ENCODE measurements at places on chromosomes 12 and 14. TPM values are rescaled to one million over a fixed set of nuclear protein-coding genes. Genes with fewer than 3 reads are reported as not detected.

GRCh38 chr12:48980389-48980952 lies 2.3 kb downstream of the WNT1 start:
- DNase-seq = peak; percentile 60

- no peak for DNase-seq
These were observed 93.9 kb downstream of the DACT1 start for GRCh38 chr14:58731465-58732293.

DNA sequence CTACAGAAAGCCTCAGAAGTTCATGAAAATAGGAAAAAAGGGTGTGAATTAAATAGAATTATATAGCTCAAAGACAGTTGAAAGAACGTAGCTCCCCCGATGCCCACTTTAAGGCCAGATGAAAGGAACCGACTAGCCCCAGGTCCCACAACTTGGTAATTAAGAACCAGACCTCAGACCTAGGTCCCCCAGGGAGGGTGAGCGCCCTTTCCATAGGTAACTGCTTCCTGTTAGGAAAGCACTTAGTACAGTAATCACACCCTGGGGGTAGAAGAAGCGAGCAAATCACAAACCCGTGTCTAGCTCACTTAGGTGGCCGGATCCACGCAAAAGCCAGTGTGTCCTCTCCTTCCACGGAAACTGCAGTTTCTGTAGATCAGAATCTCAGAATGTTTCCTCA lies 77.1 kb downstream of the PLXNC1 start:
- no peak for DNase-seq

DNA sequence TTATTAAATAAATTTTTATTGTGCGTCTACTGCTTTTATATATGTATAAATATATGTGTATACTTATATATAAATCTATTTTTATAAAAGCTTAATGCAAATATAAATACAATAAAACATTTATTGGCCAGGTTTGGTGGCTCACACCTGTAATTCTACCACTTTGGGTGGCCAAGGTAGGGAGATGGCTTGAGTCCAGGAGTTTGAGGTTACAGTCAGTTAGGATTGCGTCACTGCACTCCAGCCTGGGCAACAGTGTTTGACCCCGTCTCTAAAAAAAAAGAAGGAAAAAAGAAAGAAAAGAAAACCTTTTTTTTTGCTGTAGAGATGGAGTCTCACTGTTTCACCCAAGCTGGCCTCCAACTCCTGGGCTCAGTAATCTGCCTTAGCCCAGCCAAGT lies 20.9 kb downstream of the ACTR6 start:
- DNase-seq = no peak

DNA sequence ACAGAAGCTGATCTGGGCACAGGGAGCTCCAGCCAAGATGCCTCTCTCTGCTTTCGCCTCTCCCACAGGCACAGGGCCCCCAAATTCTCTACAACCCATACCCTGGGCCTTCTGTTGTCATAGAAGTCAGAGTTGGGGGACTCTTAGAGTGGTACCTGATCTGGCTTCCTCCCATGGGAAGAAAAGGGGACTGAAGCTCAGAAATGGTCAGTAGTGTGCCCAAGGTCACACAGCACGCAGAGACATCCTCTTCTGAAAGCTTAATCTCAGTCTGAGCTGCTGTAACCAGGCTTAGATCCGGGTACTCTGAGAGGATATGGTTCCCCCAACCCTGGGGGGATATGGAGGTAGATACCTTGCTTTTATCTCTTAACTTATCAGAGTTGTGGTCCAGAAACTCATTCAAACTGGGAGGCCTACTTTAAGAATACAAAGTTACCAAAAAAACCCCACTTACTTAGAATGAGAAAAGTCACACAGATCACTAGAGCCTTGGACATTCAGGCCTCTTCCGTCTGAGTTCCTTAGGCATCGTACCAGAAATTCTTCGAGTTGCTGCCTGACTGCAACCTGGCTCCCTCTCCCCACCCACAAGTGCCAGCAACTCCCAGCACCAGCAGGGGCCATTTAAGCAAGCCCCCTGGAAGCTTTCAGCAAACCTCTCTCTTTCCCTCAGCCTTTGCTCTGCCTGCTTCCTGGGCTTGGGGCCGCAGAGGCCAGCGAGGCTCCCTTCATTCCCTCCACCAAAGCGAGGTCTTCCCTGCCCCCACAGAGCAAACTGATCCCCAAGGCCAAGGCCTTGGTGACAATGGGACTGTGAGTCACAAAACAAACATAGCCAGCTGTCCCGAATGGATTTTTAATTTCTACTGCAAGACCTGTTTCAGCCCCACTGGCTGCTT lies 13.9 kb downstream of the KRT7 start:
- DNase-seq = no peak

GRCh38 chr12:42992826-42993225 lies 403.3 kb upstream of the PRICKLE1 start:
- DNase-seq = no peak

- DNase-seq = no peak
These were observed 588 bp downstream of the PIK3C2G start for GRCh38 chr12:18261906-18262305.

DNA sequence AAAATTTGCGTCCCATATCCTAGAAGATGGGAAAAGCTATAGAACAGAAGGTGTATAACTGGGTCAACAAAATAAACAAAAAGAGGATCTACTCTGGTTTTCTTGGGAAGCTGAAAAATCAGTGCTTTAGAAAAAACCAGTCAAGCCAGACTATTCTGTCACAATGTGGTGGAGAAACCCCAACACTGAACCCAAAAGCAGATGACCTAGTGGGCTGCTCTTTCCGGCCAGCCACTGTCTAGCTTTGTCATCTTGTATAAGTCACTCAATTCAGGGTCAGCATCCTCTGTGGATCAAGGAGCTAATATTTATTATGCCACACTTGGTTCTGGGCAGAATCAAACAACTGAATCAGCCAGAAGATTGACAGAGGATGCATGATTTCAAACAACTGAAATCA lies 26.6 kb upstream of the TMCC3 start:
- no peak for DNase-seq

DNA sequence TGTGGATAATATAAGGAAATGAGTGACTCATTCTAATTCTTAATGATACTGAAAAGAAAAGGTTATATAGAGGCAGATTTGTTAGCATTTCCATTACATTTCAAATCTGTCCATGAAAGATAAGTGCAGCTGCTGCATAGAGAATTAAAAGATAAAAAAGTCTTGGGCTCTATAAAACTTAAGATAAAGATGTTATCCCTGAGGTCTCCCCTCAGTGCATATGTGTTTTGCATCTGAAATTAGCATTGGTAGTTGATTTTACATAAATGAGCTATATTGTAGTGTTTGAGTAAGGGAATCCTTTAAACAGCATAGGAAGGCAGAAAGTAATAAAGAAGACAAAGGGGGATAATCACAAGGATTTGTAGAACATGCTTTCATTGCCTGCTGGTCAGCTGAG lies 206.2 kb downstream of the FSCB start:
- no peak for DNase-seq

- no peak for DNase-seq
These were observed 9.2 kb downstream of the SERPINA9 start for GRCh38 chr14:94466706-94467370.

GRCh38 chr12:109756457-109756856 lies 42.8 kb downstream of the FAM222A start:
- no peak for DNase-seq

OVCH1 gene
- 0.08 TPM for total RNA-seq

ZNF891 gene
- total RNA-seq = 1.6 TPM

TSHR gene
- total RNA-seq = not detected

SIX1 gene
- total RNA-seq = not detected

DAO gene
- 4.9 TPM for total RNA-seq

All from left colon (tissue), 2 donors.